ENCODE measurements at places on chromosomes 1 and 21. TPM values are rescaled to one million over a fixed set of nuclear protein-coding genes. Genes with fewer than 3 reads are reported as not detected.

DNA sequence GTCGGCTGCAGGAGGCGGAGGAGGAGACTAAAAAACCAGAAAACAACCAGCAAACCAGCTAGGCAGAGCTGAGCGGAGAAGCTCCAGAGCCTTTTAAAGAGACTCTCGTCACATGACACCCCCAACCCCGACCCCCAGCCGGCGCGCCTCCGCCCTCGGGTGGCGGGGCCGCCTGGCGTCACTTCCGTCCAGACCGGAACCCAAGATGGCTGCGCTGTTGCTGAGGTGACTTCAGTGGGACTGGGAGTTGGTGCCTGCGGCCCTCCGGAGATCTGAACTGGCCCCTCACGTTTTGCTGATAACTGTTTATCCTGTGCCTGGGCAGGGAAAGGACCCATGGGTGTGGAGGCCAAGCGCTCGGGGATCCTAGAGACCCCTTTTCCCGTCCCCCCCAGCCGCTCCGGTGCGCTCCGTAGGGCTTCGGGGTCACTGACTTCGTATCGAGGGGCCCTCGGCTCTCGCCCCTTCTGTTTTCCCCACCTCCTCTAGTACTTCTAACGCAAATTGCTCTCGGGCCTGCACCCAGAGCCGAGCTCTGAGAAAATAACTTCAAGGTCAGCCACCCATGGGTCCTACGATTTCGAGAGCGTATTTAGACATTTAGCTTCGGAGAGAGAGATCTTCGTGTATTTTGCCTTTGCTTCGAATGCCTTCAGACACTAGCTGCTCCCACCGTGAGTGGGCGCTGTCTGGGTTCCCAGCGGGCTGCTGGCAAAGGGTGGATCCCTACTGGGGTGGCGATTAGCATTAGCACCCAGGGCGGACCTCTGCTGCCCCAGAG lies at the start of gene SDHC:
Gene SDHC (plus strand): TSS at position 181 of the 781 bp plus-strand sequence. CDS start 25 bp downstream, at position 206.
- DNase-seq = peak; percentile 90
- H3K4me3 ChIP-seq = peak within 1 kb of the TSS; percentile 95
- H3K4me1 ChIP-seq = peaks cover 3% of the 10 kb centered on the region
- peak within 1 kb of the TSS; percentile 91 for H3K27ac ChIP-seq
- no peaks in the 10 kb centered on the region for H3K27me3 ChIP-seq

GRCh38 chr1:17186216-17186909 lies 18.6 kb upstream of the PADI1 start:
- H3K4me1 ChIP-seq = peaks cover 10% of the 10 kb centered on the region
- H3K4me3 ChIP-seq = no peak overlapping the region
- no peak for DNase-seq
- H3K27ac ChIP-seq = no peak overlapping the region

DNA sequence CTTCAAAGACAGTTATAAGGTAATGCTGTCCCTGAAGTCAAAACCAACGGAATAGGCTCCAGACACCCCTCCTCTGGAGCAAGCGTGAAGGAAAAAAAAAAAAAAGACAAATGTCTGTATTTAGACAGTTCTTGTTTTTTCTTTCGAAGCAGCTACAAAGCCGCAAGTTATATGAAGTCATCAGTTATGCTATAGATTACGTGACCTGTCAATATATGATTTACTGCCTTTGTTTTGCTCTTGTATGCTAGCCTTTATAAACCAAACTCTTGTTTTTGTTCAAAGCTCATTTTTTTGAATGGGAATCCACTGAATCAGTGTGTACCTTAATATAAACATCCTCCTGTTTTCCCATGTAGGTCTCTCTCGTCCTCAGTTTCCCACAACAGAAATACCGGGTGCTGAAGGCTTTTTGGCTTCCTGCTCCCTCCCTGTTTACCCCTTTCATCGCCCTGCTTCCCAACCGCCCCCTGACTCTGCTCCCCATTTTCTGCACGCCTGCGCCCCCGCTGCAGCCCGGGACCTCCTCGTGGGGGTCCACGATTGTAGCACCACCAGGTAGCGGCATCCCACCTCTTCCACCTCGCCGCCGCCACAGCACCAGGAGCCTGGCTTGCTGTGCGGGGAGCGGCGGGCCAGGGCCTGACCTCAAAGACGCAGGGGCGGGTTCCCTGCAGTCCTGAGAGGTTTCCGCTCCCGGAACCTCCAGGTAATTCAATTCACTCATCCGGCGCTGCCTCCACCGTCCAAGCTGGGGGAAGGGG lies 5.2 kb upstream of the ZNF678 start:
- no peak overlapping the region for H3K27ac ChIP-seq
- DNase-seq = no peak
- no peaks in the 10 kb centered on the region for H3K27me3 ChIP-seq
- no peaks in the 10 kb centered on the region for H3K36me3 ChIP-seq

GRCh38 chr1:36124404-36125128 lies 456 bp downstream of the COL8A2 start:
- H3K27me3 ChIP-seq = peaks cover 3% of the 10 kb centered on the region
- no peak overlapping the region for H3K27ac ChIP-seq
- no peak for DNase-seq
- H3K36me3 ChIP-seq = no peaks in the 10 kb centered on the region
- no peak overlapping the region for H3K4me3 ChIP-seq

- no peak overlapping the region for H3K27ac ChIP-seq
- H3K4me1 ChIP-seq = no peaks in the 10 kb centered on the region
- no peak for DNase-seq
- H3K27me3 ChIP-seq = no peaks in the 10 kb centered on the region
- H3K4me3 ChIP-seq = no peak overlapping the region
- H3K36me3 ChIP-seq = no peaks in the 10 kb centered on the region
These were observed 53.0 kb downstream of the VANGL1 start for GRCh38 chr1:115694805-115695204.

DNA sequence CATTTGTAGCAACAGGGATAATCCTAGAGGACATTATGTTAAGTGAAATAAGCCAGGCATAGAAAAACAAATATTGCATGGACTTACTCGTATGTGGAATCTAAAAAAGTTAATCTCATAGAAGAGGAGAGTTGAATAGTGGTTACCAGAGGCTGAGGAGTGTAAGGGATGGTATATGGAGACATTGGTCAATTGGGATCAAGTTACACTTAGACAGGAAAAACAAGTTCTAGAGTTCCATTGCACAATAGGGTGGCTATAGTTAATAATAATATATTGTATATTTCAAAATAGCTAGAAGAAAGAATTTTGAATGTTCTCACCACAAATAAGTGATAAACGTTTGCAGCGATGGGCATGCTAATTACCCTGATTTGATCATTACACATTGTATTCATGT lies 354.6 kb downstream of the SEC16B start:
- no peak overlapping the region for H3K4me3 ChIP-seq
- H3K27me3 ChIP-seq = no peaks in the 10 kb centered on the region
- DNase-seq = no peak
- no peaks in the 10 kb centered on the region for H3K4me1 ChIP-seq

GRCh38 chr1:228922722-228923376 lies 187.6 kb downstream of the RHOU start:
- no peaks in the 10 kb centered on the region for H3K36me3 ChIP-seq
- no peak overlapping the region for H3K27ac ChIP-seq
- no peak for DNase-seq
- no peaks in the 10 kb centered on the region for H3K27me3 ChIP-seq
- no peaks in the 10 kb centered on the region for H3K4me1 ChIP-seq

- DNase-seq = no peak
- no peak overlapping the region for H3K4me3 ChIP-seq
- H3K27me3 ChIP-seq = no peaks in the 10 kb centered on the region
- H3K36me3 ChIP-seq = no peaks in the 10 kb centered on the region
- no peak overlapping the region for H3K27ac ChIP-seq
These were observed 820 bp upstream of the KRTAP10-1 start for GRCh38 chr21:44540741-44541288.

ARHGEF16 gene
- total RNA-seq = 0.17 TPM

AIM2 gene
- total RNA-seq = not detected

HAO2 gene
- total RNA-seq = not detected

SLC2A5 gene
- 0.83 TPM for total RNA-seq

MCOLN2 gene
- 6.2 TPM for total RNA-seq

FCRLA gene
- 0.17 TPM for total RNA-seq

NGF gene
- 8.5 TPM for total RNA-seq
